ENCODE measurements at places on chromosomes 2 and 18.
A peak's percentile ranks its signal among the peaks of the same experiment; 100 is the strongest.

DNA sequence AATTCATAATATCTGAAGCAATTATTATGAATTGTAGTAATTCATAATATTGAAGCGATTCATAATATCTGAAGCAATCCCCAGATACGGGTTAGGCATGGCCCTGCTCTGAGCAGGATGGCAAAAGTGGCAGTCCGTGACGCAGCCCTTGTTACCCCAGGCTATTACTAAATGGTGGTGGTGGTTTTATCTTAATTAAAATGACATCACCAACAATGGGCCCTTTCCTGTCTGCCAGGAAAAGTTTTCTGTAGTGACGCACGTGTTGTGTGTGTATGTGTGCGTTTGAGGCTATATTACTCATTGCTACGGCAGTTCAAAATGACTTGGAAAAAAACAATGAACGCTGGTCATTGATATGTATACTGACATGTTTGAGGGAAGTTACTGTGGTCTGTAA, 10.6 kb upstream of the MOCOS start:
- peak; percentile 14 for DNase-seq

- peak; percentile 34 for DNase-seq
Observed at GRCh38 chr2:190277234-190278112, 42.2 kb downstream of the HIBCH start.

GRCh38 chr2:71859211-71859847, 288.3 kb downstream of the CYP26B1 start:
- no peak for DNase-seq

GRCh38 chr2:175136334-175137215, 31.4 kb downstream of the ATF2 start:
- DNase-seq: no peak

- no peak for DNase-seq
Observed at GRCh38 chr2:65027616-65028244, 28.5 kb upstream of the CEP68 start.

- no peak for DNase-seq
Observed at GRCh38 chr2:9558948-9559381, 3.3 kb upstream of the ADAM17 start.

GRCh38 chr2:26243470-26244308, 743 bp downstream of the HADHA start:
- DNase-seq: peak; percentile 31

GRCh38 chr2:8600456-8600855, 81.4 kb upstream of the ID2 start:
- DNase-seq: no peak

DNA sequence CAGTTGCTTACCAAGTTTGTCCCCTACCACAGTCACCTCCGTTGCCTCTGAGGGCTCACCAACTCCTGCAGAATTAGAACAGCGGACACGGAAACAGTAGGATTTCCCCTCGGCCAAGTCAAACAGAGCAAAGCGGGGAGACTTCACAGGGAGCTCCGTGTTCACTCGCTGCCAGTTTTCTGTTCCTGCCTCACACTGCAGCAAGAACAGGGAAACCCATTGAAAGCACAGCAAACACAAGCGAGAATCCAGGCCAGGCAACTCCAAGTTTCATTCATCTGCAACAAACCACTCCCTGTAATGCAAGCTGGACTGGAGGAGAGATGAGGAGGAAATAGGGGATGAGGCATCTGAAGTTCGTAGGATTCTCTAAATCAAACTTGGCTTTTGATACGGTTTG, 84.2 kb downstream of the MYOM1 start:
- DNase-seq: no peak

GRCh38 chr2:170723446-170723958, 8.4 kb downstream of the SP5 start:
- DNase-seq: no peak

DNA sequence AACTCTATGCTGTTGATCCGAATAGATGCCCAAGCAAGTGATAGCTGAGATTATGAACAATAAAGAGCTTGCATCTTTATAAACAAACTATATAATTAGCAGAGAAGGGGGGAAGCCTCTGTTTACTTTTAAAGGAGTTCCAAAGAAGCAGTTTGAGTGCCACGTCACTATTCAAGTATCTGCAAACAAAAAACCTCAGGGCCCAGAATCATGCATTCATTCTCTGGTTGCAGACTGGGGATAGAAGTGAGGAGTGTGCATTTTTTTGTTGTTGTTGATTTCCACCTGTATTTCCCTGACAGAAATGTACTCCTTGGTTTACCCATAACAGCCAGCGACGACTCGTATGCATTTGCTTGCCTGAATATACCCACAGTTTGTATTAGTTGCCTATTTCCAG, 264.3 kb downstream of the PTGR3 start:
- DNase-seq: no peak

- DNase-seq: no peak
Observed at GRCh38 chr18:79607361-79607952, 72.1 kb upstream of the CTDP1 start.

DNA sequence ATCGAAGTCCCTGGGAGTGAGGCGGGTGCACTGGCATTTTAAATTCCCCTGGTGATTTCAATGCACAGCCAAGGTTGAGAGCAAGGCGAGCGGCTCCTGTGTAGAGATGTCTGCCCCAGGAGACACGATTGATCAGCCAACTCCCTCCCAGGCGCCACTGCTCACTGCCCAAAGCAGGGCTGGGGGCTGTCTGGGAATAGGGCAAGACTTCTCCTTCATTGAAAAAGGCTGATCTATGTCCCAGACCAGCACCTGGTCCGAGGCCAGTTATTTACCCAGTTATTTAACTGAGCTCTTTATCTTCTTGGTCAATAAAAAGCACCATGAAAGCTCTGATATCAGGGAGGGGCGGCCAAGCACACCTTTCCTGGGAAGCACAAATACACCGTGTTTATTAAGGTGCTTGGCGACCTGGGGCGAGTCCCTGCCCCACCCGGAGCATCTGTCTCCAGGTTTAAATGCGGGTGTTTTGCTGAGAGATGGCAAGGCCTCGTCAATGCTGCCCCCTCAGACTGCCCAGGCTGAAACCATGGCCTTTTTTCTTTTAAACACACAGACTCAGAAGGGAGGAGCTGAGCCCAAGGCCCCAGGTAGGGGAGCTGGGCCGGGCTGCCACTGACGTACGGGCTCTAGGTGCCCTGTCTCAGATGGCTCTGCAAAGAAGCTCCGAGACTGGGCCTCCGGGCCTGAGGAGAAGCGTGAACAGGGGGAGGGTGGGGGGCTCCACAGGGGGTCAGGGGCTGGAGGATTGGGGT, 73.9 kb upstream of the HPCAL1 start:
- no peak for DNase-seq

GRCh38 chr2:74447230-74447999, 5.7 kb upstream of the RTKN start:
- no peak for DNase-seq

GRCh38 chr2:2328848-2329247, 2.2 kb downstream of the MYT1L start:
- peak; percentile 5 for DNase-seq

- no peak for DNase-seq
Observed at GRCh38 chr2:24658531-24659202, 134.5 kb downstream of the PTRHD1 start.

- no peak for DNase-seq
Observed at GRCh38 chr2:58645017-58645416, 403.9 kb upstream of the FANCL start.

DNA sequence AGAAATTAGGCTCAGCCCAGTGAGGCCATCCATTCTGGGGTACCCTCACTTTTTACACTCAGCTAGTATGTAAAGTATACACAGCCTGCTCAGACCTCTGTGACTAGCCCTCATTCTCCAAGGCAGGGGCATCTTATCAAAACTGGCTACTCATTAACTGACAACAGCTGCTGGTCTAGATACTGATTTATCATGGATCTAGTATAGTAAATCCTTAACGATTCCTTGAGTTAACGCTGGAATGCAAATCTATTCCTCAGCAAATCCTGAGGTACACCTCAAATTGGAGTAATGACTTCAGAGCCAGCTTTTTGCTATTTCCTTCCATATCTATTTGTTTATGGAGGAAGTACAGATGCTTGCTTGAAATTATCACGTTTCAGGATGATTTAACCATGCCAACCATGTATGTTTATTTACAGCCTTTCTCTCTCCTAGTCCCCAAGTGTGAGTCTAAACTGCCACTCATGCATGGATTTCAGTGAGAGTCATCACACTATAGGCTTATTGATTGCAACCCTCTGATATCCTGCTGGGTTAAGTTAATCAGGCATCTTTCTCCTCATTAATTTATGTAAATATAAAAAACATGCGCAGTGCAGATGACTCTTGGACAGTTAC, 70.2 kb upstream of the DOK6 start:
- no peak for DNase-seq

- DNase-seq: no peak
Observed at GRCh38 chr2:161754379-161754778, 130.2 kb downstream of the SLC4A10 start.

- no peak for DNase-seq
Observed at GRCh38 chr18:2331491-2331890, 239.8 kb downstream of the METTL4 start.

- no peak for DNase-seq
Observed at GRCh38 chr2:171478345-171478744, 43.9 kb upstream of the CYBRD1 start.

- no peak for DNase-seq
Observed at GRCh38 chr18:74945774-74946545, 263.0 kb downstream of the PTGR3 start.

- no peak for DNase-seq
Observed at GRCh38 chr2:170375192-170375591, 197.2 kb downstream of the MYO3B start.

GRCh38 chr2:69238449-69239031, 148.5 kb downstream of the GFPT1 start:
- no peak for DNase-seq

DNA sequence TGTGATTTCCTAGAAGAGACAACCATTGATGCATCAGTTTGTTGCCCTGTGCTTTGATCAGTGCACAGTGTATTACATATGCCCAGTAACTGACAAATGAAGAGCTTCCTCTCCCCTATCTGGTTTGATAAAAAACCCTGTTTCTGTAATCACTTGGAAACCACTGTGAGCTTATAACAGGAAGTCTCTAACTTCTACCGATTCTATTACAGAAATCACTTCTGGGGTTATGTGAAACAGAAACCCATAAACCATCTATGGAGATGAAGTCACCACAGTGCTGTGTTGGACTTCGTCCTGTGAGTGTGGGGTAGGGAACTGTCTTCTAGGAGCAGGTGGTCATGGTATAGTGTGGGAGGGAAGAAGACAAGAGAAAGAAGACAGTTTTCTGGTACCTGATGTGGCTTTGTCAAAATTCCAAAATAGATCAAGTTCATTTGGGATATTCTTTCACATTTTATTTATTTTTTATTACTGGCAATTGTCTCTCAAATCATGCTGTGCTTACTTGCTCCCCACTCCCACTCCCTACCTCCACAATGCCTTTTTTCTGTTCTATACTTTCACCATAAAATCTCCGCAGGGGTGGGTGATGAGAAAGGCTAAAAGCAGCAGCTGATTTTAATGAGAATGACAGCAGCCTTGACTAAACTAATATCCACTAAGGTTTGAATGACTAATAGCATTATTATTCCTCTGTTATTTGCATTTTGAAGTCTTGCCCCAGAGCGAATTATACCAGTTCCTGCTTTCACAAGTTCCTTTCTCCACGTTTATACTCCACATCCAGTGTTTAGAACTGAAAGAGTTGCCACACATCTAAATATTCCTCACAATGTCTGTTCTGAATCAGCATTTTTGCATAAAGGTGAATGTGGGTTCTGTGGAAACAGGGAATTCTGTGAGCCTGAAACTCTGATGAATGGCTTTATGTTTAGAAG, 41.7 kb upstream of the RND3 start:
- DNase-seq: peak; percentile 1

DNA sequence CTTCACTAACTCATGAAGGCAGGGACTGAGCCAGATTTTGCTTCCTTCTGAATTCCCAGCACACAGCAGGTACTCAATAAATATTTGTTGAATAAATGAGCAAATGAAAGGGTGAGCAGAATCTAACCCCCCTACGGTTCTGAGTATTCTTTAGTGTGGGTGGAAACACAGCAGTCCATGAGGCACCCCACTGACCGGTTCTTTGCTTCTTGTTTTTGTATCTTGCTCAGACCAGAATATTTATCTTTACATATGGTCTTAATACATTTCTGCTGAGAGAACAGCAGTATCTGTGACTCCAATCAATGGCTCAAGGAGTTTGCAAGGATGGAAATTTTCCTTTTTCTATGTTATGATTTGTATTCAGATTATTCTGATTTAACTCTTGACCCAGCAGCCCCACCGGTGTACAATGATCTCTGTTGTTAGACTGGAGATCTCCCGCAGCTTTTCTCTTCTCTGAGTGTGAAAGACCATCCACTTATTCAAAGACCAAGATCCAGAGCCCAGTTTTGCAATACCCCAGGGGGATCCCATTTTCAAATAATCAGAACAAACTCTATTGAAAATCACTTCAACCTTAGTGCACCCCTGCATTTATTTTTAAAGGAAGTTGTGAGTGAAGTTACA, 506.5 kb upstream of the TNP1 start:
- no peak for DNase-seq

- no peak for DNase-seq
Observed at GRCh38 chr18:26649193-26649543, 100.8 kb upstream of the KCTD1 start.

DNA sequence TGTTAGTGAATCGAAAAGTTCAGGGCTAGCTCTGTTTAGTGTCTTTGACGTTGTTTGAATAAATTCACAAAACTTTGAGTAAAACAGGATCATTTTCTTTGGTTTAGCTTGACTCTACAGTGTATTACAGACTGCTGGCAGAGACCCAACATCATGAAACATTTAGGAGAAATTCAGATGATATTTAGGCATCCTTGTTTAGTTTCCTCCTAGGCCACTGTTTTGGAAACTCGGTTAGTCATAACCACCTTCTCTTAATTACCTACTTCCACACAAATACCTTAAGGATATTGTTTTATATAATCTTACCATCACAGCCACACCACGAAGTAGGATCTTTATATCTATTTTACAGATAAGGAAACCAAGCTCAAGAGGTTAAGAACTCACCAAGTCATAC, 7.8 kb downstream of the LIMS1 start:
- no peak for DNase-seq

- no peak for DNase-seq
Observed at GRCh38 chr2:212135739-212136138, 402.9 kb downstream of the ERBB4 start.

GRCh38 chr2:171281110-171281509, 120.4 kb upstream of the TLK1 start:
- no peak for DNase-seq

DNA sequence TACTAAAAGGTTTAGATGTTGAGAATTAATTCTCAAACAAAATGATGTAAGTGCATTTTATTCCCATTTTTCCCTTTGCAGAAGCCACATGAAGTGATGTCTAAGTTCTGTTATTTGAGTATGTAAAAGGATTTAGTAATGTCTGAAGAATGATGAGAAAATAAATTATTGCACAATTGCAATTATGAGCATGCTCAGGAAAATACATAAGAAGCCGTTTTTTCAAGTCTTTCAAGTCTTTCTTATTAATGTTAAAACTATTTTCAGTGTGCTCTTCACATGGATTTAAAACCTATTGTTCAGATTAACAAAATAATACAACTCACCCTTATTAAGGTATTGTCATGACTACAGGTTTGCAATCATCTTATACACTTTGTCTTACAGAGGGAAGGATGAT, 331.4 kb upstream of the NETO1 start:
- DNase-seq: no peak

All from activated CD4-positive, alpha-beta T cell treated with anti-CD3 and anti-CD28 coated beads, Interleukin-2, Interleukin-6, amounts not matched to agents 100 ng/mL and 50 ng/mL, durations not matched to agents 16 hours and 8 hours (primary cell).